ENCODE measurements at places on chromosomes 1 and 21.

- no peak for DNase-seq
Measured at GRCh38 chr1:25648681-25649440, 32.3 kb downstream of the MAN1C1 start.

GRCh38 chr21:45867041-45867666, 114.4 kb upstream of the COL6A1 start:
- DNase-seq, result no peak

- DNase-seq, result no peak
Measured at GRCh38 chr1:208531003-208531750, 287.0 kb upstream of the PLXNA2 start.

DNA sequence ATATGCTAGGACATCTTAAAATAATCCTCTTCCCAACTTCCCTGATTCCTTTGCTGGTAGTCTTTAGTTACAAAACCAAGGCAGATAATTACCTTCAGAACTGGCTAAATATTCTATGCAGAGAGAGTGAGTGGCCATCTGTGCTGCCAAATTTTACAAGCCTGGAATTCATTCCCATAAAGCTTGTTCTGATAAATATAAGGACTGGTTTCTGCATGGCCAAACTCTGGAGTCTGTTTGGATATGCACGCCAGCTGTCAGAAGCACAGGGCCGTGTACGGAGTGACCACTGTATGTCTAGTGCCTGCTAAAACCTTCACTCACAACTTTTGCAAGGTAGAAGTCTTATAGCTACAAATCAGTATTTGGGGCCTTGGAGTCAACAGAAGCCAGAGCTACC, 66.5 kb upstream of the RAVER2 start:
- DNase-seq, result no peak

DNA sequence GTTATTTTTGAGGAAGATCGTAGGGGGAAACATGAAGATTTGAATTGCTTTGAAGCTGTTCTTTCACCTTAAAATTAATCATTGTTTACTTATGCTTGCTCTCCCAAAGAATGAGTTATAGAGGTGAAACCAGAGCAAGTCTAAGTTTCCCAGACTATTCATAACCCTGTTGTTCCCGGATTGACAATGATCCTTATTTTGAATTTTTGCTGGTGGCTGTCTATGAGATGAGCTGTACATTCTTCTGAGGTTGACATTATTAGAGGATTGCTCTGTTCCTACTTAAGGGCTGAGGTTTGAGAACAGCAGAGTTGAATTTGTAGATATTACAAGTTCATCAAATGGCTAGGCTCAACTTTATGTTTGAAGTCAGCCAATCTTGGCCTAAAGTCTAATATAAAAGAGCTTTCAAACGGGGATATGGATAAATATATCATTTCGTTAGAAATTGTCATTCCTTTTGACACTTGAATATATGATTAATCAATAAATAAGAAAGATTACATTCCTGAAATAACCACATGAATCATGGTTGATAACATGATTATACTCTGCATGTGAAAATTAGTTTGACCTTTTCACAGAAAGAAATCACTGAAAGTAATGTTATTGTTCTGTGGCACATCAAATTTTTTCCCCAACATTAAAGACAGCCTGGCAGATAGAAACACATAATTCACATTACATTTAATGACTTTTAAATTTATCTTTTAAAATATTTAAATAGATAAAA, 19.1 kb upstream of the PDE4B start:
- no peak for DNase-seq

GRCh38 chr1:201745023-201745422, 83.9 kb upstream of the IPO9 start:
- no peak for DNase-seq

DNA sequence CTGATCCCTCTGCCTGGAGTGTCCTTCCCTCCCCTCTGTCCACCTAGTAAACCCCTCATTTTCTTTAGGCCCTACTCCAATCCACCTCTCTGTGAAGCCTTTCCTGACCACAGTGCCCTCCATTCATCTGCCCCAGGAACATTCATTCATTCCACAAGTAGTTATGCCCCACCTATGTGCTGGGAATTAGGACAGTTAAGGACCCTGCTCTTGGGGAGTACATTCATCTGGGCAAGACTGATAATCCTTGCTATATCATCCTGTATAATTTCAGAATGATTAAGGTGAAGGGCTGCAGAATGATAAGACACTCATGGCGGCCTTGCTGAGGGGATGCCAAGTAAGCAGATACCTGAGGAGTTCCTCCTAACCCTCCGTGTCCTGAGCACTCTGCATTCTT, 10.3 kb upstream of the FAM20B start:
- DNase-seq, result no peak

DNA sequence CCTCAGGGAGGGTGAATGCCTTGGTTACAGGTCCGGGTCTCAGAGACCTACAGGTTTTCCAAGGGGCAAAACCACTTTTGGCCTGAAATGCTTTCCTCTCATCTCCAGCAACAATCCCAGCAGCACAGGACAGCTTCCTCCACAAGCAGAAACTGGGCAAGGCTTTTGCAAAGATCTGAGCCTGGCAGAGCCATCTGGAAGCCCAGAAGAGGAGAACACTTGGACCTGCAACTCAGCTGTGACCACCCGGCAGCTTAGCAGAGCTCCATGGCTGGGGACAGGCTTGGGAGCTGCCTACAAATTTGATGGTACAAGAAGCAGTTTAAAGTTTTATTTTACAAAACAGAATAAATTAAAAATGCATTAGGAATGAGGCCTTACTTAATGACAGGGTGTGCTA, 90.0 kb upstream of the KCND3 start:
- DNase-seq, result no peak

- DNase-seq, result no peak
Measured at GRCh38 chr1:38584448-38585355, 274.9 kb downstream of the RRAGC start.

- no peak for DNase-seq
Measured at GRCh38 chr21:42361286-42361685, 5.0 kb downstream of the TFF1 start.

- DNase-seq, result no peak
Measured at GRCh38 chr1:91759076-91759475, 126.9 kb downstream of the TGFBR3 start.

- no peak for DNase-seq
Measured at GRCh38 chr1:187985145-187985896, 1156.6 kb downstream of the PLA2G4A start.

DNA sequence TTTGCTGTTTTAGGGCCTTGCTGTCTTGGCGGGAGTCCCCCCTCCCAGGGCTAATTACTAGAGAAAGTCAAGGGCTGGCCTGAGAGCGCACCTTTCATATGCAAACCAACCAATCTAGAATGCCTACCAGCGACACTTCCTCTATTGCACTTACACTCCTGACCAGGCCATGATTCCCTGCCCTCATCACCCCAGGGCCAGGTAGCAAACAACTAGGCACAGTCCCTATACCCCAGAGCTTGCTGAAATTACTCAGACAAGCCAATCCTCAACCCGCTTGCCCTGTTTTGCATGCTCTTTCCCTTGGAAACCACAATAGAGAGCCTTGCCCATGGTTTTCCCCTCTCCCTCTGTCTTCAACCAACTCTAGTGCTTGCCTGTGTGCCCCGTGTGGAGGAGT, 70.3 kb downstream of the URB2 start:
- DNase-seq, result no peak

- DNase-seq, result no peak
Measured at GRCh38 chr1:90501281-90501680, 215.8 kb downstream of the BARHL2 start.

- no peak for DNase-seq
Measured at GRCh38 chr21:35540950-35541638, 492.0 kb upstream of the RUNX1 start.

- no peak for DNase-seq
Measured at GRCh38 chr1:29631361-29631760, 395.0 kb downstream of the PTPRU start.

DNA sequence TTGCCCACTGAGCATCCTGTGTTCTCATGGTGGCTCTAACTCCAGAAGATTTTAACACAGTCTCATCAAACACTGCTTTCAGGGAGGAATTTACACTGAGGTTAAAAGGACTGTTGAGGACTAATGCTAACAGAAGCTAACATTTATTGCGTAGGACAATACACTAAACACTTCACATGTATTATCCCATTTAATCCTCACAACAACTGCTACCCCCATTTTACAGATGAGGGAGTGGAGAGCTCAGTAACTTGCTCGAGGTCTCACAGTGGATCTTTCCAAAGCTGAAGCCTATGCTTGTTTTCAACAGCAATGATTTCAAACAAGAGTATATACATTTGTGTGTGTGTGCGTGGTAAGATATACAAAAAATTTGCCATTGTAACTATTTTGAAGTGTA, 13.9 kb downstream of the ATF3 start:
- DNase-seq, result no peak

DNA sequence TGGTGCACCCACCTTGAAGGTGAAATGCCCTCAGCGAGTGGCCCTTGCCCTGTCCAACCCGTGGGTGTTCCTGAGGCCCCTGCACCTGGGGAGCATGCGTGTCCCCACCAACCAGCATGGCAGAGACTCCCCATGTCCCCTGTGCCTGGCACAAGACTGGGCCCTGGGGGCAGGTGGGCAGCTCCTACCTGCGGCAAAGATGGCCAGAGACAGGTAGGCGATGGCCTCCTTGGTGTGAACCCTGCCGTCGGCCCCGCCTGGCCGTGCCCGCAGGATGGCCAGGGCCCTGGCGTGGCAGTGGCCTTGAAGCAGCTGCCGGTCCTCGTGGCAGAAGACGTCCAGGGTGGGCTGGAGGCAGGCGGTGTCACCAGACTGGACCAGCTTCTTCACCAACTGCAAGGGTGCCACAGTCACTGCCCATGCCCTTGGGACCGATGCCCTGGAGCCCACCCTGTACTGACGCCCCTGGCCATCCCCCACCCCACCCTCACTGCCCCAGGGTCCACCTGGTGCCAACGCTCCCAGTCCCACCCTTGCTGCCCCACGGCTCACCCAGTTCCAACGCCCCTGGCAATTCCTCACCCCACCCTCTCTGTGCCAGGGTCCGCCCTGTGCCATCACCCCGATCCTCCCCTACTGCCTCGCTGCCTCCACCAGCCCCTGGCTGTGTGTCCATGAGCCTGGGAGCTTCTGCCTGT, 15.7 kb downstream of the TTC34 start:
- DNase-seq, result no peak

DNA sequence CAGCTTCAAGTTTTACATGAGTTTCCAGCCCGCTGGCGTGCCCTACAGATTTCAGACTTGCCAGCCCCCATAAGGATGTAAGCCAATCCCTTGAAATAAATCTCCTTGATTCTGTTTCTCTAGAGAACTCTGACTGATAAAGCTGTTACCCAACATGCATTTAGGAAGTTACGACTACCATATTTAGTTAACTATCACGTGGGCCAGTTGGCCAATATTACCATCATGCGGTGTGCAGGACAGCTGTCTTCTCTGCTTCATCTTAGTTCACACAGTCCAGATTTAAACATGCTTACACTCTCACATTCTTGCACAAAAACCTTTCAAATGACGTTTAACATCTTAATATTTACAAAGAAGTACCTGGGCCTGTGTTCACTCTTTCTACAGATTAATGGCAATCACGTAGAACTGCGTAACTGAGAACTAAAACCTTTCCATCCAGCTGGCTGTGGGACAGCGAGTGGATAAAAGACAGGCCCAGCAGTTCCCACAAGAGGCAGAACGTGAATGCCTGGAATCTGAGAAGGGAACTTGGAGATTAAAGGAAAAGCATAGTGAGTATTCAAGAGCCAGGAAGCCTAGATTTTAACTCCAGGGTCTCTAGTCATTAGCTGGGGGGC, 20.8 kb downstream of the FAM177B start:
- no peak for DNase-seq
